ENCODE measurements at places on chromosomes 16 and 17. TPM values are rescaled to one million over a fixed set of nuclear protein-coding genes. Genes with fewer than 3 reads are reported as not detected.
A peak's percentile ranks its signal among the peaks of the same experiment; 100 is the strongest.

Gene PRR35
- not detected for total RNA-seq

DNA sequence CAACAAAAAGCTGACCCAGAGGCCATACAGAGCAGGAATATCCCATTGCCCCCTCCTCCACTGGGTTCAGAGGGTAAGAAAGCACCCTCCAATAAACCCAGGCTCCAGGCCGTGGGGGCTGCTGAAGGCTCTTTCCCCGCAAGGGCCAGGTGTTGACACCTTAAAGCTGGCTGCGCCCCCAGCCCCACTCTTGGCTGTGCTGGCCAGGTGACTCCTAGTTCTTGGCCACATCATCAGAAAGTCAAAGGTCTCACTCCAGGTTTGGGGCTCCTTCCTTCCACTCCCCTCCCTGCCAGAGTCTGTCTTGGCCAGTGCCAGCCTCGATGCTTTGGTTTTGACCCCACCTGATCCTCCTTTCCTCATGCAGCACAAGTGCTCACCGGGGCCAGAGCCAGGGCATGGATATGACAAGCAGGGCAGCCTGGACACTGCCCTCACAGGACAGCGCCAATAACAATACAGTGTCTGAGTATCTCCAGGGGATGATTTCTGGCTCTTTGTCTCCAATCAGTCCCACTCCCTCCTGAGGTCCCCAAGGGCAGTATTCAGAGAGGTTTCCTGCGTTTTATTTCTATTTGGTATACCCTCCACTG lies 8.2 kb downstream of the SLC46A1 start:
- no peaks in the 10 kb centered on the region for H3K27me3 ChIP-seq
- H3K36me3 ChIP-seq: peaks cover 12% of the 10 kb centered on the region
- H3K4me1 ChIP-seq: no peaks in the 10 kb centered on the region
- no peak overlapping the region for H3K27ac ChIP-seq
- no peak overlapping the region for H3K4me3 ChIP-seq

DNA sequence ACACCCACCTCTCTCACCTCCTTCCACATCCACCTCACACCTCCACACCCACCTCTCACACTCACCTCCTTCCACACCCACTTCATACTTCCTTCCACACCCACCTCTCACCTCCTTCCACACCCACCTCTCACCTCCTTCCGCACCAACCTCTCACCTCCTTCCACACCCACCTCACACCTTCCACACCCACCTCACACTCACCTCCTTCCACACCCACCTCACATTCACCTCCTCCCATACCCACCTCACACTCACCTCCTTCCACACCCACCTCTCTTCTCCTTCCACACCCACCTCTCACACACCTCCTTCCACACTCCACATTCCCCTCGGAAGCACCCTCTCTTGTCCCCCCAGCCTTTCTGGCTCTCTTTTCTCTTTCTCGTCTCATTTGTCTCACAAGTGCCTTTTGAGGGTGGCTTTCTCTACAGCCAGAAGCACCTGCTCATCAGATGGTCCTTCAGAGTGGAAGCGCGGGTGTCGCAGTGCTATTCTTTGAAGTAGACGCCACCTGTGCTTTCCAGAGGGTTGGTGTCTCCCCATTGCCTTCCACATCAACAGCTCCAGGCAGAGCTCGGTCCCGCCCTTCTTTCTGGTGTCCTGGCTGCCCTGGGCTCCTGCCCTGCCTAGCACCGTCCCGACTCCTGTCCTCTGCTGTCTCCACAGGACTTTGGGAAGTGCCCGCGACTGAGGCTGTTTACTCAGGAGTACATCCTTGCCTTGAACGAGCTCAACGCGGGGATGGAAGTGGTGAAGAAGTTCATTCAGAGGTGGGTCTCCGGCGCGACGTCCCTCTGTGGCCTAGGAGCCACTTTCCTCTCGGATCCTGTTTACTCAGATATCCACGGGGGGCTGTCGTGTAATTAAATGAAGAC lies 109.4 kb upstream of the PLCG2 start:
- H3K36me3 ChIP-seq: peaks cover 32% of the 10 kb centered on the region
- no peak overlapping the region for H3K4me3 ChIP-seq
- no peaks in the 10 kb centered on the region for H3K4me1 ChIP-seq
- no peaks in the 10 kb centered on the region for H3K27me3 ChIP-seq
- peak overlapping the region; percentile 45 for H3K27ac ChIP-seq

Gene TBKBP1
- total RNA-seq: 6.5 TPM

Gene CEP112
- total RNA-seq: 5.4 TPM

GRCh38 chr16:84823484-84823883 lies 3.7 kb downstream of the CRISPLD2 start:
- peaks cover 23% of the 10 kb centered on the region for H3K4me1 ChIP-seq
- H3K27ac ChIP-seq: no peak overlapping the region
- no peak for DNase-seq
- H3K4me3 ChIP-seq: no peak overlapping the region
- peaks cover 17% of the 10 kb centered on the region for H3K36me3 ChIP-seq

Gene SLFN14
- not detected for total RNA-seq

- H3K27ac ChIP-seq: no peak overlapping the region
- DNase-seq: no peak
- no peaks in the 10 kb centered on the region for H3K27me3 ChIP-seq
- no peaks in the 10 kb centered on the region for H3K4me1 ChIP-seq
- no peak overlapping the region for H3K4me3 ChIP-seq
Measured at GRCh38 chr17:31318851-31319661, 2.4 kb downstream of the EVI2A start.

DNA sequence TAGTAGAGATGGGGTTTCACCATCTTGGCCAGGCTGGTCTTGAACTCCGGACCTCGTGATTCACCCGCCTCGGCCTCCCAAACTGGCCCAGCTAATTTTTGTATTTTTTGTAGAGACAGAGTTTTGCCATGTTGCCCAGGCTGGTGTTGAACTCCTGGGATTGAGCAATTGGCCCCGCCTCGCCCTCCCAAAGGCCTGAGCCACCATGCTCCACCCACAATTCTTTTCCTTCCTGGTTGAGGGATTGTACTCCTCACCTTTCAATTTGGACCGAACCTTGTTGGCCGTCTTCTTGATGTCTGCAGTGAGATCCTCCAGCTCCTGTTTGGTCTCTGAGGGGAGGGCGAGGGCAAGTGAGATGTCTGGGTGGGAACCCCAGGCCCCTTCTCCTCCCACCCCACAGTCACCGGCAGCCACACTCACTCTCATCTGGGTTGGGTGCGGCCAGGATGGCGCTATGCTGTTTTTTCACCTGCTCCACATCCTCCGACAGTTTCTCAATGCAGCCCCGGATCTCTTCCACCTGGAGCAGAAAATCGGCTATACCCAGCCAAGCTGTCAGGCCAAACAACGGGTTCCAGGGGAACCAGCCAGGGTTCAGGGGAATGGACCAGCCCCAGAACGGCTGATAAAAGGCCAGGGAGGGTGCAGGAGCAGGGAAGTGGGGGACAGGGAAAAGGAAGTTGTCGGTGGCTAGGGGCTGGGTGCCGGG lies 9.6 kb downstream of the STX1B start:
- H3K27me3 ChIP-seq: peaks cover 49% of the 10 kb centered on the region
- H3K27ac ChIP-seq: no peak overlapping the region
- H3K4me3 ChIP-seq: no peak overlapping the region

Gene PRDM7
- total RNA-seq: not detected

Gene UBE2I
- 261 TPM for total RNA-seq

- no peak overlapping the region for H3K4me3 ChIP-seq
- H3K4me1 ChIP-seq: peaks cover 67% of the 10 kb centered on the region
- H3K36me3 ChIP-seq: peaks cover 12% of the 10 kb centered on the region
- H3K27ac ChIP-seq: peak overlapping the region; percentile 46
- DNase-seq: no peak
- H3K27me3 ChIP-seq: no peaks in the 10 kb centered on the region
Measured at GRCh38 chr17:40857535-40857934, 9.5 kb downstream of the KRT12 start.

Gene FKBP10
- total RNA-seq: 0.92 TPM

GRCh38 chr16:67804853-67805542 lies 1.4 kb downstream of the RANBP10 start:
- H3K36me3 ChIP-seq: peaks cover 67% of the 10 kb centered on the region
- no peaks in the 10 kb centered on the region for H3K27me3 ChIP-seq
- peak overlapping the region; percentile 76 for H3K27ac ChIP-seq
- DNase-seq: no peak
- peaks cover 11% of the 10 kb centered on the region for H3K4me1 ChIP-seq
